ENCODE measurements at places on chromosomes 2 and 18.

GRCh38 chr2:217326238-217327022, 466.6 kb upstream of the TNP1 start:
- no peak for DNase-seq
- no peak overlapping the region for H3K4me3 ChIP-seq
- no peaks in the 10 kb centered on the region for H3K4me1 ChIP-seq
- H3K36me3 ChIP-seq: no peaks in the 10 kb centered on the region
- H3K27ac ChIP-seq: no peak overlapping the region

GRCh38 chr2:36536776-36537175, 61.2 kb downstream of the FEZ2 start:
- no peak overlapping the region for H3K4me3 ChIP-seq
- no peaks in the 10 kb centered on the region for H3K4me1 ChIP-seq
- DNase-seq: no peak
- H3K27me3 ChIP-seq: no peaks in the 10 kb centered on the region

GRCh38 chr2:230144355-230144754, 75.4 kb downstream of the SP110 start:
- H3K27me3 ChIP-seq: no peaks in the 10 kb centered on the region
- no peak for DNase-seq
- no peak overlapping the region for H3K27ac ChIP-seq
- no peaks in the 10 kb centered on the region for H3K36me3 ChIP-seq
- no peaks in the 10 kb centered on the region for H3K4me1 ChIP-seq

GRCh38 chr18:10660179-10660884, 134.5 kb downstream of the NAPG start:
- no peaks in the 10 kb centered on the region for H3K4me1 ChIP-seq
- no peak overlapping the region for H3K27ac ChIP-seq
- no peak for DNase-seq
- no peaks in the 10 kb centered on the region for H3K27me3 ChIP-seq

DNA sequence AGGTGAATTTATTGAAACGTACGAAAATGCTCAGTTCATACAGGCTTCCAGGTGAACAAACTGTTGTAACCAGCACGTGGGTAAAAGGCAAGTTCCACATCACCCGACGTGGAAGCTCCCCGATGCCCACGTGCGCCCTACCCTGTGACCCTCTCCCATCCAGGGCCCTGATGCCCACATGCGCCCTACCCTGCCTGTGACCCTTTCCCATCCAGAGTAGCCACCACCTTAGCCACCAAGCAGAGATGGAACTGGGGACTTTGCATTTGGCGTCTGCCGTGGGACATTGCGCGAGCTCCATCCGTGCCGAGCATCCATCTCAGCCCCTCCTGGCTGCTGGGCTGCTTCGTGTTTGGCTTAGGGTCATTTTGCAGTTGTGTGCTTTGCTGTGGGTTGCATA, 37.5 kb downstream of the ANO7 start:
- H3K4me1 ChIP-seq: no peaks in the 10 kb centered on the region
- H3K4me3 ChIP-seq: no peak overlapping the region
- H3K36me3 ChIP-seq: peaks cover 23% of the 10 kb centered on the region
- no peaks in the 10 kb centered on the region for H3K27me3 ChIP-seq

DNA sequence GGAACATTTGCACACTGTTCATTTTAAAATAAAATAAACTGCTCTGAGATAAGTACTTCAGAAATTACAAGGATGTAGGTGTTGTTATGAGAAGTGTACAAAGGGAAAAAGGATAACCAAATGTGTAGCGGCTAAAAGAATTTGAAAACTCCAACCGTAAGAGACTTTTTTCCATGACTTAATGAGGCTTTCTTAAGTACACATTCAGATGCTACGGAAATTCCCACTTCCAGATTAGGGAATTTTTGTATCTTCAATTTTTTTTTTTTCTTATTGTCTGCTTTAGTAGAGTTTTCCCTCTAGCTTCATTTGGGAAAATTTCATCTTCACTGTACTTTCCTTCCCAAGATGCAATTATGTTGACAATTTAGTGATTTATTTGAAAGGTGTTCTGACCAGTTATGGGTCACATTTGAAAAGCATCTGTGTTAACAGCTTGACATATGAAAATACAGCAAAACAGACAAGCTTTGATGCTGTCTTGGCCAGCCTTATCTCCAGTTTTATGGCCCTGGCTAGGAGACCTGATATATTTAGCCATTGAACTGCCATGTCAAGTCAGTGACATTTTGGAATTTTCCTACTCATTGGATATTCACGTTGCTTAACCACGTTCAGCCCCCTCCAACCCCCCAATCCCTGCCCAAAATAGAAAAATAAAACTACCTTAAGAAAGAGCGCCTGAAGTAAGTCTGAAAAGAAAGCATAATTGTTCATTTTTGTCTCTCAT, 105.6 kb downstream of the FEZ2 start:
- H3K27me3 ChIP-seq: no peaks in the 10 kb centered on the region
- no peaks in the 10 kb centered on the region for H3K36me3 ChIP-seq
- H3K27ac ChIP-seq: no peak overlapping the region
- H3K4me3 ChIP-seq: no peak overlapping the region
- no peaks in the 10 kb centered on the region for H3K4me1 ChIP-seq

GRCh38 chr2:222159221-222159620, 139.6 kb downstream of the PAX3 start:
- no peaks in the 10 kb centered on the region for H3K36me3 ChIP-seq
- no peaks in the 10 kb centered on the region for H3K4me1 ChIP-seq
- no peak for DNase-seq
- H3K4me3 ChIP-seq: no peak overlapping the region
- H3K27ac ChIP-seq: no peak overlapping the region

GRCh38 chr2:30030361-30030760, 109.0 kb upstream of the ALK start:
- H3K36me3 ChIP-seq: no peaks in the 10 kb centered on the region
- no peaks in the 10 kb centered on the region for H3K27me3 ChIP-seq
- H3K4me3 ChIP-seq: no peak overlapping the region
- no peak overlapping the region for H3K27ac ChIP-seq
- no peaks in the 10 kb centered on the region for H3K4me1 ChIP-seq

DNA sequence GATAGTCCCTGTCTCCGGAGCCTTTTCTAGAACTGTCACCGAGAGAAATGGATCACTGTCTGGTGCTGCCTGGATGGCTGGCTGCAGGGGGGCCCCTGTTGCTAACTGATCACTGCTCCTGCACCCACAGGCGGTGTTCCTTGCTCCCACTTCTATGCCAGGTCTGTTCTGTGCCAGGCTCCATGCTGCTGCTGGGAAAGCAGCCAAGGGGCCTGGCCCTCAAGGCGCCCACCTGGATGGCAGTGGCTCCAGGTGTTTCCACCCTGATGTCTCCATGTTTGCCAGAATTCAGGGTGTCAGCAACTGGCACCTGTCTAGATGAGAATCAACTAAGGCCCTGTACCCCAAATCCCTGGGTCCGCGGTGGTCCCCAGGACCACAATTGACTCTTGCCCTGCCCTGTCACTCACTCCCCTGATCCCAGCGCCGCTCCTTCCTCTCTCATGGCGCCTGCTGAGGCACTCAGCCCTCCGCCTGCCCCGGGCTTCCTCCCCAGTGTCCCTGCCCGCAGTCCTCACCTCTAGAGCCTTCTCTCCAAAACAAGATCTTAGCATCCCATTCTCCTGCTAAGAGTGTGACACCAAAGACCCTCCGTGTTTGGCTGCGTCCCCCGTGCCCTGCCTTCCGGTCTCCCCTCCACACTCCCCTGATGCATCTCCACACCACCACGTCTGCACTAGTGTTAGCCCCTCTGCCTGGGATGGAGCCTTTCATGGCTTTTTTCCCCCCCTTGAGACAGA, 72.5 kb upstream of the OTOF start:
- H3K27me3 ChIP-seq: no peaks in the 10 kb centered on the region
- H3K36me3 ChIP-seq: no peaks in the 10 kb centered on the region
- DNase-seq: no peak
- H3K4me3 ChIP-seq: no peak overlapping the region
- H3K27ac ChIP-seq: no peak overlapping the region

GRCh38 chr2:81876624-81877023, 1572.1 kb upstream of the LRRTM1 start:
- no peak overlapping the region for H3K27ac ChIP-seq
- H3K27me3 ChIP-seq: no peaks in the 10 kb centered on the region
- no peak for DNase-seq
- H3K36me3 ChIP-seq: no peaks in the 10 kb centered on the region

DNA sequence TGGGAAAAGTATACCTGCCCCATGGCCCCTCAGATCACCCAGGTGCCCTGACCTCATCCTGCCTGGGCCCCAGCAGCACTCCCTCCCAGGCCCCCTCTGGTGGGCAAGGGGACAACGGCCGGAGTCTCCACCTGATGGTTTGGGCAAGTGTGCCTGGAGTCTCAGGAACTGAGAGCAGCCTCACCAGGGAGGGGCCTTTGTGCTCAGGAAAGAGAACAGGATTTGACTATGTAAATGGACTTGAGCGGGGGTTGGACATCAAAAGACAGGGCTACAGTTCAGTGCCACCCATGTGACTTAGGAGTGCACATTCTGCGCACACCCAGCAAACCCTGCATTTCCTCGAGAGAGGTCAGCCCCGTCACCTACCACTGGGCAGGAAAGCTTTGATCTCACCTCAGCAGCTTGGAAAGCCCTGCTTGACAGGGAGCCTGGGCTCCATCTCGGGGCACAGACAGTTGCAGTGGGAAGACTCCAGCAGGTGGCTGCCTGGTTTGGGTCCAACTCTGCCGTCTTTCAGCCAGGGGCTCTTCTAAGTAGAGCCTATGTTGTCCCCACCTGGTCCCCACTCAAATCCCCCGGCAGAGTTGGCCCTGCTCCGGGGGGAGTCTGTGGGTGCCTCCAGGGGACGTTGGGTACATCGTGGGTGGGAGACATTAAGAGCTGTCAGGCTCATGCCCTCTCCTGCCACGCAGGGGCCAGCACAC, 3.3 kb downstream of the INPP5D start:
- peak overlapping the region; percentile 98 for H3K4me3 ChIP-seq
- peaks cover 19% of the 10 kb centered on the region for H3K36me3 ChIP-seq
- no peaks in the 10 kb centered on the region for H3K27me3 ChIP-seq
- DNase-seq: no peak
- peak overlapping the region; percentile 91 for H3K27ac ChIP-seq
- H3K4me1 ChIP-seq: peaks cover 73% of the 10 kb centered on the region

- no peaks in the 10 kb centered on the region for H3K27me3 ChIP-seq
- H3K36me3 ChIP-seq: no peaks in the 10 kb centered on the region
- no peak for DNase-seq
Measured at GRCh38 chr2:52017646-52018235, 985.8 kb upstream of the NRXN1 start.

DNA sequence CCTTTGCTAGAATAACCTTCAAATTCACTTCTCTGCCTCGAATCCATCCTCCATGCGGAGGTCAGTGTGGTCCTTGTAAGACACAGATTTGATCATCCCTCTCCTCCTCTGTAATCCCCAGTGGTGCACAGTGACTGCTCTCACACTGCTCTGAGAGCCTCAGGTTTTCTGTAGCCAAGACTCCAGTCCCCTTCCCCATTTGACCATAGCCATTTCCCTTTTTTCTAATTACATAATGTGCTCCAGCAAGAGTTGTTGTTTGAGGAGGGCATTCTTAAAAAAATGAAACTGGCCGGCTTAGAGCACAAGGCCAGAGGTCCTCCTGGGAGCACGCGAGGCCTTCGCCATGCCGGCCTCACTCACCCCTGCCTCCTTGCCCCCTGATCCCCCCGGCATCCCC, 34.7 kb upstream of the LPIN1 start:
- no peaks in the 10 kb centered on the region for H3K36me3 ChIP-seq
- no peak for DNase-seq
- H3K27ac ChIP-seq: no peak overlapping the region
- H3K27me3 ChIP-seq: no peaks in the 10 kb centered on the region
- H3K4me1 ChIP-seq: no peaks in the 10 kb centered on the region
- no peak overlapping the region for H3K4me3 ChIP-seq

GRCh38 chr2:211745295-211746097, 793.1 kb downstream of the ERBB4 start:
- no peak overlapping the region for H3K4me3 ChIP-seq
- no peaks in the 10 kb centered on the region for H3K36me3 ChIP-seq
- no peak for DNase-seq

DNA sequence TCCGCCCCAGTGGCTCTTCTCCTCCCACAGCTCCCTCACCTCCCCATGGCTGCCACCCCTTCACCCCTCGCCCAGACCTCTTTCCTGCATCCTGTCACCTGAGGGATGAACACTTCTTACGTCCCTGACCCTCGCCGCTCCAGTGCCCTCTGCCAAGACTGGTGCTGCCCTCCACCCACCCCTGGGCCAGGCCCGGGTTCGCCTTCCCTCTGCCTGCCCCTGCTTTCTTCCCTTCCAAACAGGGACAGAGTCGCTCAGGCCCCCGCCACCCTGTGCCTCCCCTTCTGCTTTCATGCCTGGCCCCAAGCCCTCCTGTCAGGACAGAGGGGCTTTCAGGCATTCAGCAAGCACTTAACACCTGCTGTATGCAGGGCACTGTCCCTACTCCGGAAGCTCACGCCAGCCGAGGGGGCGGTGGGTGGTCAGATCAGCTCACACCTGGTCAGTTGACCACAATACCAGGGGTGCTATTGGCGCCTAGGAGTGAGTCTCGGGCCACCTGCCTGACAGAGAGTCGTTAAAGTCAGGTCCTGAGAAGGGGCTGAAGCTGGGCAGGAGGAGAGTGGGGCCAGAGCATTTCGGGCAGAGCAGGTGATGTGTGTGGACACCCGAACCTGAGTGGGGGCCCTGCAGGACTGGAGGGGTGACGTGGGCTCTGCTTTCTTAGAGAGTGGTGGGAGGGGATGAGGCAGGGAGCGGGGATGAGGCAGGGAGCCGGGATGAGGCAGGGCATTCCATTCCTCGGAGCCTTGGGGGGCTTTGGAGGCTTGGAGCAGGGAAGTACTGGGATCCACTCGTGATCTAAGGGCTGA, 26.0 kb upstream of the HPCAL1 start:
- no peaks in the 10 kb centered on the region for H3K27me3 ChIP-seq
- no peaks in the 10 kb centered on the region for H3K36me3 ChIP-seq
- DNase-seq: no peak
- no peak overlapping the region for H3K27ac ChIP-seq

- peaks cover 33% of the 10 kb centered on the region for H3K4me1 ChIP-seq
- peak overlapping the region; percentile 84 for H3K4me3 ChIP-seq
- no peaks in the 10 kb centered on the region for H3K36me3 ChIP-seq
- peak overlapping the region; percentile 93 for H3K27ac ChIP-seq
- H3K27me3 ChIP-seq: no peaks in the 10 kb centered on the region
Measured at GRCh38 chr2:88053934-88054781, 1.4 kb downstream of the KRCC1 start.

GRCh38 chr2:202681688-202682205, 47.0 kb downstream of the FAM117B start:
- H3K4me3 ChIP-seq: no peak overlapping the region
- H3K36me3 ChIP-seq: no peaks in the 10 kb centered on the region
- no peak for DNase-seq
- no peaks in the 10 kb centered on the region for H3K27me3 ChIP-seq
- H3K4me1 ChIP-seq: peaks cover 8% of the 10 kb centered on the region
